Panc1 (cell line): ENCODE measurements at places on chromosomes 12 and 14.

DNA sequence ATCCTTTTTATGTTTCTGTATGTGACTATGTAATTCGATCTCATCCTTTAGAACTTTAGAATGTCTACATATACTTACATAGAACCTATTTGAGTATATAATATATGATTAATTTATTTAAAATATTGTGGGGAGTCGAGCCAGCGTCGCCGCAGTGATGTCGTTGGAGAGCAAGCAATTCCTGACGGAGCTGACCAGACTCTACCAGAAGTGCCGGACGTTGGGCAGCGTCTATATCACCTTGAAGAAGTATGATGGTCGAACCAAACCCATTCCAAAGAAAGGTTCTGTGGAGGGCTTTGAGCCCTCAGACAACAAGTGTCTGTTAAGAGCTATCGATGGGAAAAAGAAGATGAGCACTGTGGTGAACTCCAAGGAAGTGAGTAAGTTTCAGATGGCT, 6.4 kb upstream of the CD27 start:
- DNase-seq = no peak

DNA sequence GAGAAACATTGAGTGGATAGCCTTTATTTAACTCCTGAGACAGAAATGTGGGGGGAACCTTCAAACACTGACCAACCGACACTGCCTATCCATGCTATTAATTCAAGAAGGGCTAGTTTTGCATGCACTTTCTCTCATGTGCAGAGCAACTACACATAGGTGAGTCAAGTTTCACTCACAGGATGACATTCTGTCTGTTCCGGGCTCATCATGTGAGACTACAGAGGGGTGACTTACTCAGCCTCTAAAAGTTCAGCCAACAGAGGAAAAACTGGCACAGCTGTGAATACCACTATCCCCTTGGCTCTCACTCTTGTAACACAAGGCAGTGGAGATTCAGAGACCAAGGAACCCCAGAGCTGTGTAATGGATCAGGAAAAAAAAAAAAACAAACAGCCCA, 13.3 kb downstream of the BEST3 start:
- peak; percentile 45 for DNase-seq

DNA sequence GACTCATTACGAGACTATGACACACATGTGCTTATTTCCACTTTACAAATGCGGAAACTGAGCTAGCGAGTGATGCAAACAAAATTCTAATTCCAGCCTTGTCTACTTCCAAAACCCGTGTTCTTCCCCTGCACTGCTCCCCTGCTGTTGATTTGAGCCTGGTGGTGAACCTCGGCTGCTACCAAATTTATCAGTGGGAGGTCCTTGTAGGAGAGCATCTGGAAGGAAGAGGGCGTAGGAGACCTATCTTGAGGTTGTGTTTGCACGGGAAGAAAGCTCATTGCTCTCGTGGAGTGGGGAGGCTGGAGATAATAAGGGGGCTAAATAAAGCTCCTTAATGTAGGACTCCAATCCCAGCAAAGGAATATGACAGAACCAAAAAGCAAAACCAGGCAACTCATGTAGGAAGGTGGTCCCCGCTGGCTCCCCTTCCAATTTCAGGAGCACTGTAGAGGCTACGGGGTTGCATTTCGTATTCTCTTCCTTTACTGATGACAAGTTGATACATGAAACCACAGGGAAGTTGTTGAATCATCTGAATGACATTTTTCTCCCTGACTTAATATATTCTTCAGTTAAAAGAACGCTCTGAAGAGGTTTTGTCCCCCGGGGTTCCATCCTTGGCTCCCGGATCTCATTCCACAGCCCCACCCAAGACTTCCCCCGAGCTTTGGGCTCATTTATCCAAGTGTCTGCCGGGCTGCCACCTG, 52.6 kb downstream of the FZD10 start:
- DNase-seq = no peak

DNA sequence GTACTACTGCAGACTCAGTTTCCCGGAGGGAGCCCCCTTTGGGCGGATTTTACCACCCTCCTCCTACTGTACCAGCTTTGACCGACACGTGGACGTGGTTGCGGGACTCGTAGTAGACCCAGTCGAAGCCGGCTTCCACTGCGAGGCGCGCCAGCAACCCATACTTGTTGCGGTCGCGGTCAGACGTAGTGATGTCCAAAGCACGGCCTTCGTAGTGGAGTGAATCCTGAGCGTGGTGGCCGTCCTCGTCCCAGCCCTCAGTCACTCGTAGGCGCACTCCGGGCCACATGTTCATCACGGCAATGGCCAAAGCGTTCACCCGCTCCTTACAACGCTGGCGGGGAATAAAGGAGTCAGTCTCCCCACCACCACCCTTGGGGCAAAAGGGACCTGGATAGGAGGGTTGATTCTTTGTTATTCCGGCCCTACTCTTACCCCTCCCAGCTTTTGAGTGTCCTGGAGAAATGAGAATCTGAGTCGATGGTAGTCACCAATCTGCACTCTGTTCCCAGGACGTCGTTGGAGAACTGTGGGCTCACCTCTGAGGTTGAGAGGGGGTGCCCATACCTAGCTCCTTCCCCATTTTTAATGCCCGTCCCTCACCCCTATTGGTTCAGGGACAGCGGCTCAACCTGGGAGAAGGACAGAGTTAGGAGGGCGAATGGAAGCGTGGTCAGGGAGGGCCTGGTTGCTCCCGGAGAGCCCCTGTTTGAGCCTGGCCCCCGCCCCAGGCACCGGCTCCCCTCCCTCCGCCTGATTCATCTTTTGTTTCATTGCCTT, 3.4 kb downstream of the DHH start:
- no peak for DNase-seq

DNA sequence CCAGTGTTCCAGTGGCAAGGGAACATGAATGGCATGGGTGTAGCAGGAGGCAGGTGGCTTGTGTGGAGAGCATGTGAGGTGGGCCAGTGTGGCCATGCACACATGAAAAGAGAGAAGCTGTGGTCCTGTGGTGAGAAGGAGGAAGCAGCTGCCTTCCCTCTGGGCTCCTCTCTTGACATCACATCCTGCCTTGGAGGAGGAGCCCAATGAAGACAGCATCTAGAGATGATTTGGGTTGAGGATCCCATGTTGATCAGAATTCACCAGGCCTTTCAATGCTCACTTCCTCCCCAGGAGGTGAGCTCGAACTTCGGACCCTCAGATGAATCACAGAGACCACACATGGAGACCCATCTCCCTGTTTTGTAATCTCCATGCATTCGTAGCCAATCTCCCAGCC, 82.6 kb downstream of the LRRC74A start:
- DNase-seq = no peak

GRCh38 chr12:14514154-14514842, 53.4 kb downstream of the PLBD1 start:
- DNase-seq = no peak

- DNase-seq = no peak
Measured at GRCh38 chr14:104708606-104709268, 15.3 kb upstream of the ADSS1 start.

DNA sequence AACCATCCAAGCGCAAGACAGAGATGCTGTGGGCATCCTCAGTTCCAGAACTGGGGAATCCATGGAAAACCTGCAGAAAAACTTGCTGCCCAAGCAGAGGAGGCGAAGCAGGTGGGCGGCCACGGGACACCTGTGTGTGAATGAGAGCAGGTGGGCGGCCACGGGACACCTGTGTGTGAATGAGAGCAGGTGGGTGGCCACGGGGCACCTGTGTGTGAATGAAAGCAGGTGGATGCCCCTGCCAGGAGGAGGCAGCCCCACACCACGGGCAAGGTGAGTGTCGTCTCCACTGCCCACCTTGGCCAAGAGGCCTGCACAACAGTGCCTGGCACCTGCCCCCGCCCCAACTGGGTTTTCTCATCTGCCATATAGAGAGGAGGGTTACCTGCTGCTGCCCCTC, 59.2 kb downstream of the GSC start:
- no peak for DNase-seq

GRCh38 chr12:69633061-69633460, 22.4 kb upstream of the LRRC10 start:
- DNase-seq = no peak

- DNase-seq = peak; percentile 69
Measured at GRCh38 chr12:22544038-22544979, at the start of gene C2CD5. Gene C2CD5, minus strand, starts transcription at chr12:22544542. Its CDS starts 392 bp downstream, at chr12:22544150.

GRCh38 chr12:125228519-125229260, 163.5 kb downstream of the AACS start:
- DNase-seq = no peak

DNA sequence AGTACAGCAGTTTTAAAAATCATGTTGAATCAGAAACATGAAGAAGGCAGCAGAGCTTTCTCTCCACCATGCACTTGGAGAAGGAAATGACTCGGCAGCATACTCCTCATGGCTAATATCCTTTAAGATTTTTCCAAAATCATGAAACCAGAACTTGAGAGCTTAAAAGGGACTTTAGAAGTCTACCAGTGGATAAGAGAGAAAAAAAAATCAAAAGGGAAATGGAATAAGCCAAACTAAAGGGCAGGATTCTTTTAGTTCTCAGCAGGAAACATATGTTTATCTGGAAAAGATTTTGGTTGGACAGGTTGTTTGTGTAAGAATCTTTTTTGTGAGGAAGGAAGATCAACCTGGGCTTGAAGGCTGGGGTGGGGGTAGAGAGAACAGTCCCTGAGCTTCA, 111.8 kb downstream of the PRKCH start:
- no peak for DNase-seq

GRCh38 chr12:48671231-48671856, 10.7 kb downstream of the KANSL2 start:
- DNase-seq = no peak

DNA sequence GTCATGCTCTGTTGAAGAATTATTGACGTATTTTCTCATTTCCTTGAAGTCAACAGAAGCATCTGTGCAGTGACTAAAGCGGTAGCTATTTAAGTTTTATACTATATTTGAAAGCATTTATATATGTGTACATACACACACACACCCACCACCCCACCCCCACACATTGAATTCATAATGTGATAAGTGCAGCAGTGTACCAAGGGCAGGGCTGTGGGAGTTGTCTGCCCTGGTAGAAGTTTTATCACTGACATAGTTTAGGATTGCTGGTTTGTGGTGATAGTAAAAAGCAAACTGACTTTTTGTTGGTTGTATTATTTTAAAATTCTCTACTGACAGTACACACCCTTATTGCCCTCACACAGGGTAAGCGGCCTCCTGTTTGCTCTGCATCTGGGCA, 39.1 kb downstream of the GAS2L3 start:
- DNase-seq = no peak

DNA sequence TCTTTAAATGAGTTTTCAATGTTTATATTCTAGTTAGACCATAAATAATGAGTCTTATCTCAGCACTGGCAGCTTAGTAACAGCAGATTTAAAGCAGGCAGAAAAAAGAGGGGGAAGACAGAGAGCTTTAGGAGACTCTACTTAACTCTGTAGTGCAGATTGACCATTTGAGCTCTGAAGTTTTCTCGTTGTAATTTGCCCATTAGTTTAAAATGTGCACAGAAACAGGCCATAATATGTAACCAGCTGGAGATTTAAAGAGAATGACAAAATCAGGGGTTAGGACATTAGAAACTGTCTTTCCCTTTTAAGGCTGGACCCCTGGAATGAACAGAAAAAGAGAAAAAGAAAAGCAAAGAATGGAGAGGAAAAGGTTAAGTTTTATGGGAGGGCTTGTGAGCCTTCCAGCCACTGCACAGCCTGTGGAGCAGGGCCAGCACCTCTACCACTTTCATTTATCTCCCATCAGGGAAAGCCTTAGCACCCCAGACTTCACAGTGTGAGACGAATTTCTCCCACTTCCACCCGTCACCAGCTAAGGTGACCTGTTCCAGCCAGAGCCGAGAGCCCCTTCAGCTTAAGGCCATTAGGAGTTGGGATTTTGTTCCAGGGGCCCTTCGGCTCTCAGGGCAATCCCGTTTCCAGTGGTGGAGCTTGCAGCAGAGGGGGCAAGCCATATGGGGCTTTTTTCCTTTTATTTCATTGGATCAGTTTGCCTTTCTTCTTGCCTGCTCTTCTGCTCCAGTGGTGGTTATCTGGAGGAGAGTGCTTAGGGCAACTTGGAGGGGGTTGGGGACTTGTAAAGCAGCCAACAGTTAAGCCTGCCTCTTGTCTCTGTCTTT, 8.0 kb downstream of the IL22 start:
- DNase-seq = no peak

- no peak for DNase-seq
Measured at GRCh38 chr12:112907415-112908157, 824 bp downstream of the OAS1 start.

DNA sequence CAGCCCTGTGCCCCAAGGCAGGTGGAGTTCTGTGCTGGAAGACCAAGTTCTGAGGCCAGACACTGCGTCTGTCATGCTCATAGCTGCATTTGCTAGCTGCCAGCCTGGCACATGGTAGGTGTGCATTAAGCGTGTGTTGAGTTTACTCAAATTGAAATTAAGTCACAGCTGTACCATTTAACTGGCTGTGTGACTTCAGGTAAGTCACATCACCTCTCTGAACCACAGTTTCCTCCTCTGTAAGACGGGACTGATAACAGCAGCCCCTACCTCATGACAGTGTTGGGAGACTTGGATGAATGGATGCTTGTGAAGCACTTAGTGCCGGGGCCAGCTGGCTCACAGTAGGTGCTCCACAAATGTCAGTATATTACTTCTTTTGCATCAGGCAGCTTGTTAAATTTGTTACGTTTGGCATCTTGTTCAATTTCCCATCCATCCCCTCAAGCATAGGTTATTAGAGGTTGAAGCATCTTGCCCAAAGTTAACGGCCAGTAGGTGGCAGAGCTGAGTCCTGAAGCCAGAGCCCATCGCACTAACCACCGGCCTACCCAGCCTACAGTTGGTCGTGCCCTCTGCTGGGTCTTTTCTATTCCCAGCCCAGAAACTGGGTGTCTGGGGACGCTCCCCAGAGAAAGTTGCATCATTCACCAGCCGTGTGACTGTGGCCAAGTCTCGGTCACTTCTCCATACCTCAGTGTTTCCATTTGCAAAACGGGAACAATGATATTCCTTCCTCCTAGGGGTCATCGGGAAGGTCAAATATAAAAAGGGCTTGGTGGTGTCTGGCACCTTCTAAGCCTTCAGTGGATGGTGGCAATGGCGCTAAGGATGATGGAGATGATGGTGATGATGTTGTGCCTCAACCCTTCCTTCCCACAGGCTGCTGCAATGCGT, 4.5 kb downstream of the DAO start:
- DNase-seq = peak; percentile 12

- DNase-seq = no peak
Measured at GRCh38 chr14:25516838-25517237, 466.9 kb upstream of the STXBP6 start.

GRCh38 chr12:30269496-30269895, 426.2 kb downstream of the IPO8 start:
- DNase-seq = no peak

DNA sequence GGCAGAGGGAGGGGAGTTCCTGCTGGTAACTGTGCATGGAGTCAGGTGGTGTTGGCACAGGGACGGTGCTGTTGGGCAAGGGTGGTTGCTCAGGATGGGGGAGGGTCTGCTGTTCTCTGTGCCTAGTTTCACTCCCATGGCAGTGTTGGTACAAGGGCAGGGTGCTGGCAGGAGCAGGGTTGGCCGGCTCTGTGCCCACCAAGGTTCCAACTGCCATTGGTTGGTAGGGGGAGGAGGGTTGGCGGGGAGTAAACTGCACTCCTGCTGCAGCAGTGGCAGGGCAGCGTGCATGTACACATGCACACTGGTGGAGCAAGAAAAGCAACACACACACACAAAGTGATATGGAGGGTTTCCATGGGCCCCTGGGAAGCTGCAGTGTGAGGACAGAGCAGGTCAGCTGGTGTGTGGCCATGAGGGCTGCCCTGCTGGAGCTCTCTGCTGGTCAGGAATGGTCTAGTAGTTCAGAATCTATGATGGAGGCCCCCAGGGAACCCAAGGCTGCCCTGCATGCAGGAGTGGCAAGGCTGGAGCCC, 269.9 kb upstream of the MGAT4C start:
- no peak for DNase-seq
